Ascending aorta (tissue), 2 donors: ENCODE measurements at places on chromosomes 5 and 9.

GRCh38 chr5:134902071-134902801 is 2.7 kb upstream of the PCBD2 start:
- no peak for DNase-seq

- no peak for DNase-seq
These were observed 1613.8 kb downstream of the MAT2B start for GRCh38 chr5:165119175-165119574.

DNA sequence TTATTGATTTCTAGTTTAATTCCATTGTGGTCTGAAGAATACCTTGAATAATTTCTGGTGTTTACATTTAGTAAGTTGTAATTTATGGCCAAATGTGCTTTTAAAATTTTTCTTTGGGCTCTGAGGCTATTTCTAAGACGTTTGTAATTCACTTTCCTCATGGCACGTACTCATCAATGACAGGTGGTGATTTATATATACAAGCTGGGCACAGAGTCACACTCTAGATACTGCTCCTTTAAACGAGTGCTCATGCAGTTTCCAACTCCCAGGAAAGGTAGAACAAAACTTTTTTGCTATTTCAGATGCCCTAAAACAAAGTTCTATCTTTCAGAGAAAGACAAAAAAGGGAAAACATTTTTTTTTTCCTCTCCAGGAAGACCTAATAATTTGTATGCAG is 146.9 kb downstream of the AUH start:
- DNase-seq = no peak

DNA sequence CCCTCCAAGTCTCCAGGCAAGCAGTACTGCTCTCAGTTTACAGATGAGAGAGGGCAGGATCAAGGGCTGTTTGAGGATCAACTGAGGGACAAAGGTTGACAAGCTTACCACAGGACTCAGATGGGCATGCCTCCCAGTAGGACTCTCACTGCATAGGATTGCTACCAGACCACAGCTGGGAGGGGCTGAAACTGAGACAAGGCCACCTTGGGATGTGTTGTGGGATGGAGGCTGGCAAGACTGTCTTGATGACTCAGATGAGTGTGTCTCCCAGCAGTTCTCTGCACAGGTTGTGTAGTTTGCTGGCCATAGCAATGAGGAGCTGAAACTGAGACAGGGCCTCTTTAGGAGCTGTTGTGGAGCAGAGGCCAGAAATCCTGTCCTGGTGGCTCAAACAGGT is 222.2 kb upstream of the IRX1 start:
- no peak for DNase-seq

GRCh38 chr9:87529671-87530070 is 32.0 kb downstream of the DAPK1 start:
- no peak for DNase-seq

DNA sequence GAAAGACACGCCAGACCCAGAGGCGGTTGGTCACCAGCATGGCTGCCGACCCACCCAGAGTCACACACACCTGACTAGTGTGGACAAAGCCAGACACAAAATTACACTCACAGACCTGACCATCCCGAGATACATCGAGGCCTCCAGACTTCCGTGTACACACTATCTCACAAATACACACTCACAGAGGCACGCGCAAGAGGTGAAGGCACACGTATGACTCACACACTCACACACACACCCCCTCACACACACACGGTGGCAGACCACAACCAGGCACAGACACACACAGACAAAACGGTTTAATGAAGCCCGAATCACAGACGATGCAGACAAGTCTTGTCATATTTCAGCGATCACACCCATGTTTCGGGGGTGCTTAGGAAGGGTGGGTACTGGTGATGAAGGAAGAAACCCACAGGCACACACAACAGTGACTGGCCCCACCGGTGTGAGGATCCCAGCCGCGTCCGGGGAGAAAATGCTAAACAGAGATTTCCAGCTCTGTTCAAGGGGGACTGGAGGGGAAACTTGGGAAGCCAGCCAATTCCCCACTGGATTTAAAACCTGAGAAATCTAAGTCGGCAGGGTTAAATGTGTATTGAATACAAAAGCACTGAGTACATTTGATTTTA is 51.3 kb downstream of the CRB2 start:
- no peak for DNase-seq

GRCh38 chr9:112439171-112439570 is 47.5 kb upstream of the KIAA1958 start:
- no peak for DNase-seq

DNA sequence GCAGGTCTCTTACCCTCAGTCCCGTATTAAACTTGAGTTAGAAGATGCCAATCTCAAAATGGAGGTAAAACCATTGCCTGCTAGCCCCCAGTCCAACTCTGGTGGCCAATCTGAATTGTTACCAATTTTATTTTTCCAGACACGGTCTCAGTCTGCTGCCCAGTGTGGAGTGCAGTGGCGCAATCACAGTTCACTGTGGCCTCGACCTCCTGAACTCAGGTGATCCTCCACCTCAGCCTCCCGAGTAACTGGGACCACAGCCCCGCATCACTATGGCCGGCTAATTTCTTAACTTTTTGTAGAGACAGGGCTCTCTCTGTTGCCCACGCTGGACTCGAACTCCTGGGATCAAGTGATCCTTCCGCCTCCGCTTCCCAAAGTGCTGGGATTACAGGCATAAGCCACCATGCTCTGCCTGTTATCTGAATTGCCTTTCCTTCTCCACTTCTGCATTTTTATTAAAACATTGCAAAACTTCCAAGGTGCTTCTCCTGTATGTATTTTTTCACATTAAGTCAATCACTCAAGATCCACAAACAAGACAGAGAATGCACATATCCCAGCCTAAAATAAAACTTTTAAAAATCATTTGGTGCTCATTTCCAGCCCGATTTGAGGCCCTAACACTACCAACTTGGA is 2.3 kb downstream of the FANCC start:
- no peak for DNase-seq

GRCh38 chr9:25939126-25939525 is 260.9 kb upstream of the TUSC1 start:
- no peak for DNase-seq

GRCh38 chr9:98924946-98925820 is 18.5 kb upstream of the COL15A1 start:
- no peak for DNase-seq

GRCh38 chr9:83029531-83030137 is 33.3 kb downstream of the RASEF start:
- no peak for DNase-seq

GRCh38 chr5:133487093-133487492 is 125.2 kb downstream of the FSTL4 start:
- no peak for DNase-seq

DNA sequence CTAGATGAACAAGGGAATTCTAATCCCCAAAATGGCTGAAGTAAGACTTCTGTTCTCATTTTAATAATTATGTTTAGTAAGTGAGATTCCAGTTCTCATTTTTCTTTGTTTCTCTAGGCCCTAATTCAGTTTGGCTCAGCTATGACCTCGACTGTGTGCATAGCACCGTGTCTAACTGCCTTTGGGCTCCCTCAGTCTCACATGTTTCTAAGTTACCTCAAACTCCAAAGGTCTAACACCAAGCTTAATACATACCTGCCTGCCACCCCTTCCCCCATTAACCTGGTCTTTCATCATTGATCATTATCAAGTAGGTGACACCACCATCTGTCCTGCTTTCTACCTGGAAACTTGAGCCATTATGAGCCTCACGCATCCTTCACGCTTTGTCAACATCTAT is 273.2 kb downstream of the SAXO1 start:
- no peak for DNase-seq
